ENCODE measurements at places on chromosomes 5 and 9.

DNA sequence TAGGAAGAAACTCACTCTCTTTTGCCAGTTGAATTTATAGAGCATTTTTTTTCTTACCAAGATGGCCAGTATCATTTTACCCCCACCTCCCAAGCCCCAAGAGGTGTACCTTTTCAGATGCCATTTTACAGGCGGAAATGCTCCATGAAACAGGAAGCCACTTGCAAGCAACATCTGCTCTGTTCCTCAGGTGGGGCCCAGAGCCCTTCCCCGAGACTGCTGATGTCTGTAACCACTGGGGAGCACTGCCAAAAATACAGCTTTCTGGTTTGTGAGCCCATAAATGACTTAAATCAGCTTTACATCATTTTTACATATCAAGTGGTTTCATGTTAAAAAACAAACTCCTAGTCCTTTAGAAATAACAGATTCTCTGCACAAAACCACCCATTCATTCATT is 42.9 kb upstream of the GARNL3 start:
- no peak for DNase-seq

- DNase-seq = no peak
Observed at GRCh38 chr9:35792826-35793225, 1.4 kb downstream of the NPR2 start.

DNA sequence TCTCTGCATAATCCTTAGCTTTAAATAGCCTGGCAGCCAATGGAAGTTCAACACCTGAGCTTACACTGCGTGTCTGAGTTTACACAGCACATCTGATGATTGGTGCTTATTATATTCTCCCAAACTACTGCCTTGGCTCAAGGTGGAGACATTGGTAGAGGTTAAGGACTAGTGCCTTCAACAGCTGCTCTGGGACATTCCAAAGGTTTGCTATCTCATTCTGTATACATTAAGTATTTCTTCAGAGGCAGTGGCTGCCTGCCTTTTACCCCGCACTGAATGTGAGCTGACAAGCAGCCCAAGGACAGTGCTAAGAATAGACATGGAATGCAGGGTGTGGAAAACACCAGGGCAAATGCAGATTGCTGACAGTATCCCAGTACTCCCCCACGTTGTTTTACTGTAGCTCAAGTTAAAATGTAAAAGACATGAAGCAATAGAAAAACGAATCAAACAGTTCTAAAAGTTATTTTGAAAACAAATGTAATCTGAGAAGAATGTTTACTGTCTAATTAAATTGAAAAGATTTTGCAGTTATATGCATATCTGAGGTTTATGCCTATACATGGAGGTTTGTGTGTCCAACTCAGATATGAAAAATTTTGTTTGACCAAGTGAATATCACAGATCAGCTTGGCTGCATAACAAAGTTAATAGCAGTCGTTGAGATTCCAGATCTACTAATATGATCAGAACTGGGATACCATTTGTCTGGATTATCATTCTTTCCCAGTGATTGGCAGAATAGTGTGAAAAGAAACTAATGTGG is 1.8 kb downstream of the HSPB3 start:
- DNase-seq = no peak

DNA sequence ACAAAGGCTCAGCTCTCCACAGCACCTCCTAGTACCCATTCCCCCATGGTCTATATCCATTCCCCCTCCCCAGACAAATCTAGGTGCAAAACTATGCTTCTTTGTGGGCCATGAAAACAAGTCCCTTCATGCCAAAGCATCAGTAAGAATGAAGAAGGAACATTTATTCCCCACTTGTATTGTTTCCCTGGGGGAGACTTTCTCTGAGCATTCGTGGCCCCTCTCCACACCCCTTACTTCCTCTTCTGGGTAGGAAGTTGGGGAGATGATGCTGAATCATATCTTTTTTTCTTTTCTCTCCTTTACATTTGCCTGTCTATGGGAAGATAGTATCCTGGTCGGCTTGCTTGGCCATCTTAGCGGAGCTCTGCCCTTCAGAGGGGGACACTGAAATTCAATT is 246.8 kb downstream of the NSG2 start:
- DNase-seq = no peak

GRCh38 chr5:125227333-125228095 is 481.1 kb upstream of the ZNF608 start:
- DNase-seq = peak; percentile 44

- no peak for DNase-seq
Observed at GRCh38 chr5:67462147-67462546, 265.5 kb upstream of the CD180 start.

- DNase-seq = no peak
Observed at GRCh38 chr5:143195491-143195890, 208.0 kb downstream of the NR3C1 start.

GRCh38 chr5:52469835-52470234 is 317.9 kb upstream of the ITGA1 start:
- DNase-seq = no peak

DNA sequence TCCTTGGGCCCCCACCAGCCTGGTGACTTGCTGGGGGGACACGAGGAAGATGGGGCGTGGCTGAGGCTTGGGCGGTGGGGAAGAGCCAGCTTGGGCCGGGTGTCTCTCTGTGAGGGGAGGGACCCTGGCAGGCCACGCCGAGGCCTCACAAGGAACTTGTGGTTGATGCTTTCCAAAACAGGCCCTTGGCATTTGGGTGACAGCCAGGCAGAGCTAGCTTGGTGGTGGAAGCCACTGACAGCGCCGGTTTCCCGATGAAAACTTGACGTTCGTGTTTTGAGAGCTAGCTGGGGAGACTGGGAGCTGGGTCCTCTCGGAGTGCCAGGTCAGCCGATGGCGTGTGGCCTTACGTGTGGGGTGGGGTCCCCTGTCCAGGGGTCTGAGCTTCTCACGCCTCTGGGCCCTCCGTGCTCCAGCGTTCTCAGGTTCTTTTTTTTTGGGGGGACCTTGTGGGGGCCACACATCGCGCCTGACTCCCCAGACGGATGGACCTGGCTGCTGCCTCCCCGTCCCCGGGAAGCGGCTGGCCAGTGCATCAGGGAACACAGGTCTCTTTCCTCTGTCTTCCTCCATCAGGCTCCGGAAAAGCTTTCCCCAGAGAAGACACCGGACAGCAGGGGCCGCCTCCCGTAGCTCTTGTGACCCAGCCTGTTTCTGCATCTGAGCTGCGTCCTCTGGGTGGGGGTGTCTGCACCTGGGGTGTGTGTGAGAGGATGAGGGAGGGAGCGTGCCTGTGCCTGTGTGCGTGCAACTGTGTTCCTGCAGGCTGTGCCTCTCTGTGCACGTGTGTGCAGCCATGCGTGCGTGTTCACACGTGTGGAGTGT is 129.3 kb upstream of the LPCAT1 start:
- DNase-seq = no peak

- no peak for DNase-seq
Observed at GRCh38 chr9:8251566-8251965, 452.0 kb upstream of the DMAC1 start.

GRCh38 chr9:127878652-127879390 is 1.3 kb upstream of the AK1 start:
- DNase-seq = no peak

DNA sequence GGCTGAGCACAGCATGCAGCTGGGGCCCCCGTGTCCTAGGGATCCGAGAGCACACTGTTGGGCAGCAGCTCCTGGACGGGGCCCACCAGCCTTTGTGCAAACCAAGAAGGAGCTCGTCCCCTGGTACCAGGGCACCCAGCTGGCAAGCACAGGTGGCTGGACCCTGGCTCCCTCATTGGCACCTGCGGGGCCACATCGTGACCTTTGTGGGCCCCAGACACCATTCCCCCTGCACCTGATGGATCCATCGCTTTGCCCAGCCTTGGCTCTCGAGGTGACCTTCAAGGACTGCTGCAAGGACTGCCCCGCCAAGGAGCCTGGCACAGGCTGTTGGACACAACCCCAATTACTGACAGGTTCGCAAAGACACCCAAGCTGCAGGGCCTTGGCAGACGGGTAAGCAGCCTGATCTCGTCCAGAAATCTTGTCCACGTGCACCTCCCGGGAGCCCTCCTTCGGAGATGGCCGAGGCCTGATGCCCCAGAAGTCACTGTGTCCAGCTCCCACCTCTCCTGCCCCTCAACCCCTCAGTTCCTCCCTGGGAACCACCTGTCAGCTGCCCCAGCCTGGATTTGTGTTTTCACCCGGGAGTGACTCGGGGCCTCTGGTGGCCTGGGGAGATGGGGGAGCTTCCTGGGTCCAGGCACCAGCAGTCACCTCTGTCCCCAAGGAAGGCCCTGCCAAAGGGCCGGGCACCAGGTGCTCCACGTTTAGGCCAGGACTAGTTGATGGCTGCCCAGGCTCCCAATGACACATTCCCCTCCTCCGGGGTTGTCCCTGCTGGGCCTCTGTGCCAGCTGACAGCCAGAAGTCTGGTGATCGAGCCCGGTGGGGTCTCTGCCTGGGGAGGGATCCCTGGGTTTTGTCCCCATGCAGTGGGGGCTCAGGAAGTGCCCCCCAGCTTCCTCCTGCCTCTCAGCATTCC is 137.1 kb upstream of the PPP1R26 start:
- no peak for DNase-seq

DNA sequence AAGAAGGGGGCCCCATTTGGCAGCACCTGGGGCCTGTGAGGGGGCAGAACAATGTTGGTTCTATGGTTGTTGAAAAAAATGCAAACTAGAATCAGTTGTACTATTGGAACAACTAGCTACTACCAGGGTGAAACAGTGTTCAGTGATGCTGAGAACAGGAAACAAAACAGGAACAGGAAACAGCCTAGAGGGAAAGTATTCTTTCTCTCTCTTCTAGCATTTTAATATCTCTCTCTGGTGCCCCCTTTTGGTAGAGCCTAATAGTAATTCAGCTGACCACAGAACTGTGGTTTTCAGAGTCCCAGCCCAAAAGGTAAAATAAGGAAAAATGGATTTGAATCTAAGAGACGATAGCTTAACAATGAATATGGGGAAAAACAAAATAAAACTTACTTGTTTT is 138.0 kb upstream of the KCNN2 start:
- peak; percentile 24 for DNase-seq

DNA sequence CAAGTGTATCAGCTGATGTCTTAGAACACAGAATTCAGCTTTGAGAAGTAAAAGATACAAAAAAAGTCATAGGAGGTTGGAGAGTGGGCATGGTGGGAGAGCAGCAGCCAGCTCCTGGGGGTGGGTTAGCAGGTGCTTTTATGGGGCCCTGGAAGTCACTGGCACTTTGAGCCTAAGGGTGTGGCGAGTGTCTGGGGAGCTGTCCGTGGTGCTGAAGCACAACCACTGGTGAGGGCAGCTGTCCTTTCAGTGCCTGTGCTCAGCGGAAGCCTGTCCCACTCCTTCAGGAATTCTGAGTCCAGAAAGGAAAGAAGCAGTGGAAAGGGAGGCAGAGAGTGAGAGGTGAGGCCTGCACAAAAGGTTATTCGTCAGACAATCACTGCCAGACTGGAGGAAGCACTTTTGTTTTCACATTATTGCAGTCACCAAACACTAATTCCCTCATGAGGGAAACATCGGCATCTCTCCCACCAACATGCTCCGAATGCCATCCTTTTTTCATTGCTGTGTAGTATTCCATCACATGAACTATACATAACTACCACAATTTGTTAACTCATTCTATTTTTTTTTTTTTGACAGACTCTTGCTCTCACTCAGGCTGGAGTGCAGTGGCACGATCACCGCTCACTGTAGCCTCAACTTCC is 59.4 kb upstream of the RAPGEF1 start:
- DNase-seq = no peak

- no peak for DNase-seq
Observed at GRCh38 chr5:152270096-152270495, 135.0 kb downstream of the NMUR2 start.

GRCh38 chr5:176144508-176144907 is 93.7 kb upstream of the SIMC1 start:
- no peak for DNase-seq

DNA sequence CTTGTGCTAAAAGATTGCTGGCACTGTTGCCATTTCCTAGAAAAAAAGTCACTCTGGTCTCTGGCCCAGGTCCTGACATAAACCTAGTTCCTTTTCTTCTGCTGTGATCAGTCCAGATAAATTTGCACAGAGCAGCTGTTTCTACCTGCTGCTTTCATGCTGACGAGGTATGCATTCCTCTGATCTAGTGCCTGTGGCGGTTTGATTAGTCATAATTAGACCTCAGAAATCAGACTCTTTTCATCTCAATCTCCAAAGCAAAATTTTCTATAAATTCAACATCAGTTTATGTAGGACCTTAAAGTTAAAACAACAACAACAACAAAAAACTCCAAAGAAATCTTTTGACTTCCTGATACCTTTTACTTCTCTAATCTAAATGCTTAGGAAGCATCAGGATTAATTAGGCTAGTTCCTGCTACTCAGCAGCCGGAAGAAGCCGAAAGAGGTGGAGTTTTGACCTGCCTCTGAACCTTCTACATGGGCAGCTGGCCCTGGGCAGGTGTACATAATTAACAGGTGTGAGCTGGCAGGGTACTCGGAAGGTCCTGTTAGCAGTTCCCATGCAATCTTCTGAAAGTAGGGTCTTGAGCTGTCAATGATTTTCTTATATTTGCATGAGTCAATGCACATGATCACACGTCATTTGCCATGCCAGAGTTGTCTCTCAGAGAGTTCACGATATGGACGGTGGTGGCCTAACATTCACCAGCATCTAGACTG is 83.3 kb upstream of the CCDC112 start:
- DNase-seq = no peak

- no peak for DNase-seq
Observed at GRCh38 chr5:74421377-74421776, 219.2 kb downstream of the ENC1 start.

DNA sequence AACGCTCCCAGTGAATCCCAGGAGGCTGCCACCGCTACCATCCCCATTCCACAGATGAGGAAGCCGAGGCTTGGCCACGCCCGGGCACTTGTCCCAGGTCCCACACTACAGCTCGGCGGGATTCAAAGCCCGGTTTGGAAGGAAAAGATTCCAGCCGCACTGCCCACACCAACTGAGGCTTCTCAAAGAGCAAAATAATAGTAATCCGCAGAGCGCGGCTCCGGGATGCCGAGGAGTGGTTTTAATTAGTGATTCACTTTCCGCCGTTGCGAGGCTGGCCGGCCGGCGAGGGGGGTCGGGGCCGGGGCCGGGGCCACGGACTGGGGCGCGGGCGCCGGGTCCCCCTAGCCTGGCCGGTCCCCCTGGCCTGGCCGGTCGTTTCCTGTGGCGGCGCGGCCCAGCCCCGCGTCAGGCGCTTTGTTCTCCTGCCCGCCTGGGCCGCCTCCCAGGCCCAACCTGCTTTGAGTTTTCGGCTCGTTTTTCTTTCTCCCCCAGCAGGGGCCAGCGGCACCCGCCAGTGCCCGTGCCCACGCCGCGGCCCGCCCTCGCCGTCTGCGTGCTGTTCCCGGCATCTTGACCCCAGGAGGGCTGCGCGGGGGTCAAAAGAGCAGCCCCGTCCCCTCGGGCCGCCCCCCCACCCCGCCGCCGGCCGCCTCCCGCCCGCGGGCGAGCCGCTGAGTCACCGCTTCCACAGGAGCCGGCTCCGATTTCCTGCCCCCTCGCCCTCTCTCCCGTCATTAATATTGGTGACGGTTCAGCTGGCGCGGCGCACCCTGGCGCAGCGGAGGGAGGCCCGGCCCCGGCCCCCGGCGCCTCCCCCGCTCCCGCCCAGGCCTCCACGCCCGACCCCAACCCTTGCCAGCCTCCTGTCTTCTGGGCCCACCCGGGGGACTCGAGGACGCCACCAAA is 31.2 kb downstream of the FGF18 start:
- no peak for DNase-seq
